ENCODE measurements at places on chromosomes 16 and 17. TPM values are rescaled to one million over a fixed set of nuclear protein-coding genes. Genes with fewer than 3 reads are reported as not detected.

Gene KRT17
- total RNA-seq: not detected

GRCh38 chr17:44037471-44037870, 22.7 kb upstream of the TMEM101 start:
- no peaks in the 10 kb centered on the region for H3K27me3 ChIP-seq
- no peaks in the 10 kb centered on the region for H3K4me1 ChIP-seq
- H3K36me3 ChIP-seq: peaks cover 4% of the 10 kb centered on the region
- no peak for DNase-seq
- H3K27ac ChIP-seq: no peak overlapping the region

- H3K27ac ChIP-seq: no peak overlapping the region
- no peak for DNase-seq
- H3K27me3 ChIP-seq: no peaks in the 10 kb centered on the region
- no peak overlapping the region for H3K4me3 ChIP-seq
- H3K4me1 ChIP-seq: peaks cover 7% of the 10 kb centered on the region
- no peaks in the 10 kb centered on the region for H3K36me3 ChIP-seq
Measured at GRCh38 chr16:87619360-87620200, 17.3 kb downstream of the JPH3 start.

GRCh38 chr16:48950184-48950583, 331.5 kb downstream of the CBLN1 start:
- no peak for DNase-seq
- no peaks in the 10 kb centered on the region for H3K36me3 ChIP-seq
- no peaks in the 10 kb centered on the region for H3K27me3 ChIP-seq
- H3K27ac ChIP-seq: no peak overlapping the region
- H3K4me3 ChIP-seq: no peak overlapping the region

DNA sequence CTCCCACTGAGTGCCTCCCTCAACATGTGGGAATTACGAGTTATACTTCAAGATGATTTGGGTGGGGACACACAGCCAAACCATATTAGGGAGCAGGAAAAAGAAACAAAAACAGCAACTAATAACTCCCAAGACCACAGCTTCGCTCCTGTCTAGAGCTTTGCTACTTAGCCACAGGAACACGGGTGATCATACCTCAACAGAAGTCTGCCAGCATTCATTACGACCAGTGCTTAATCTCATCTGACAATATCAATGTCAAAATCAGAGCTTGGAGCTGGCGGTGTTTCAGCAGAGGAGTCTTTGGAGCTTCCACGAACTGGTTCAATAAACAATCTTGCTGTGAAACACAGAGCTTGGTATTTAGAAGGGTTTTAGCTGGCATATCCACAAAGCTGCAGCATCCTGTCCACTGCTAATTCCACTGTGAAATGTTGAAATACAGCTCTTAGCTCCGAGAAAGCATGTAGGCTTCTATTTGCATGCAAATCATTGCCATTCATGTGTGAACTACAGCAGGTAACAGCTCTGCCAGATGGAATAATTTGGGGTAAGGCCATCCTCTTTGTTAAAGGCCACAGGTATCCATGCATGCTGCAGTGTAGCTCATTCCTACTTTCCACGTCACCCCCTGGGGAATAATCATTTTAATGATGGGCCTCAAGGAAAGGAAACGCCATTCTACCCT, 128.4 kb upstream of the GOT2 start:
- no peak overlapping the region for H3K4me3 ChIP-seq
- H3K36me3 ChIP-seq: no peaks in the 10 kb centered on the region
- no peak for DNase-seq
- H3K27me3 ChIP-seq: no peaks in the 10 kb centered on the region

GRCh38 chr17:14268264-14268663, 31.6 kb upstream of the CDRT15 start:
- no peak for DNase-seq
- no peaks in the 10 kb centered on the region for H3K27me3 ChIP-seq
- H3K27ac ChIP-seq: no peak overlapping the region
- H3K36me3 ChIP-seq: no peaks in the 10 kb centered on the region
- H3K4me3 ChIP-seq: no peak overlapping the region

Gene RAPGEFL1
- 6.8 TPM for total RNA-seq

GRCh38 chr17:80826346-80826954, 165.2 kb upstream of the CHMP6 start:
- DNase-seq: no peak
- no peaks in the 10 kb centered on the region for H3K36me3 ChIP-seq
- H3K4me3 ChIP-seq: no peak overlapping the region
- H3K4me1 ChIP-seq: peaks cover 19% of the 10 kb centered on the region
- no peak overlapping the region for H3K27ac ChIP-seq
- H3K27me3 ChIP-seq: peaks cover 5% of the 10 kb centered on the region

- no peaks in the 10 kb centered on the region for H3K27me3 ChIP-seq
- H3K4me3 ChIP-seq: no peak overlapping the region
- no peak overlapping the region for H3K27ac ChIP-seq
- H3K36me3 ChIP-seq: no peaks in the 10 kb centered on the region
Measured at GRCh38 chr17:64635647-64636305, 26.3 kb downstream of the SMURF2 start.

DNA sequence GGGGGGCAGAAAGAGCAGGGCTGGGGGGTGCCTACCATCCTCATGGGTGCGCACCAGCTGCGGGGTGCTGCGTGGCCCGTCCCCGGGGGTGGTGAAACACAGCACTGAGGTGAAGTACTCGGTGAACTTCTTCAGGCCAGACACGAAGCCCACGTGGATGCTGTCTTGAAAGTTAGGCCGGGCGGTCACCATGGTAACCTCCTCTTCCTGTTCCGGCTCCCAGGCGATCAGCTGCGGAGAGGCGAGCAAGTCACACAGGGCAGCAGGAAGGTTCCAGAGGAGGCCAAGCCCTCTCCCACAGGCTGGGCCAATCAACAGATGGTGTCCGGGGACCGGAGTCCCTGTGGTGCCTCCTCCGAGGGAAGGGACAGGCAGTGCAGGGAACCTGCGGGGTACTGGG, 90.1 kb upstream of the CDC42EP4 start:
- no peaks in the 10 kb centered on the region for H3K4me1 ChIP-seq
- H3K27ac ChIP-seq: no peak overlapping the region
- H3K36me3 ChIP-seq: no peaks in the 10 kb centered on the region
- no peak overlapping the region for H3K4me3 ChIP-seq
- no peaks in the 10 kb centered on the region for H3K27me3 ChIP-seq
- DNase-seq: peak; percentile 28

- no peak overlapping the region for H3K4me3 ChIP-seq
- peaks cover 30% of the 10 kb centered on the region for H3K4me1 ChIP-seq
- DNase-seq: peak; percentile 18
- peak overlapping the region; percentile 54 for H3K27ac ChIP-seq
- H3K36me3 ChIP-seq: no peaks in the 10 kb centered on the region
- peaks cover 10% of the 10 kb centered on the region for H3K27me3 ChIP-seq
Measured at GRCh38 chr16:22370038-22370820, 4.2 kb downstream of the CDR2 start.

DNA sequence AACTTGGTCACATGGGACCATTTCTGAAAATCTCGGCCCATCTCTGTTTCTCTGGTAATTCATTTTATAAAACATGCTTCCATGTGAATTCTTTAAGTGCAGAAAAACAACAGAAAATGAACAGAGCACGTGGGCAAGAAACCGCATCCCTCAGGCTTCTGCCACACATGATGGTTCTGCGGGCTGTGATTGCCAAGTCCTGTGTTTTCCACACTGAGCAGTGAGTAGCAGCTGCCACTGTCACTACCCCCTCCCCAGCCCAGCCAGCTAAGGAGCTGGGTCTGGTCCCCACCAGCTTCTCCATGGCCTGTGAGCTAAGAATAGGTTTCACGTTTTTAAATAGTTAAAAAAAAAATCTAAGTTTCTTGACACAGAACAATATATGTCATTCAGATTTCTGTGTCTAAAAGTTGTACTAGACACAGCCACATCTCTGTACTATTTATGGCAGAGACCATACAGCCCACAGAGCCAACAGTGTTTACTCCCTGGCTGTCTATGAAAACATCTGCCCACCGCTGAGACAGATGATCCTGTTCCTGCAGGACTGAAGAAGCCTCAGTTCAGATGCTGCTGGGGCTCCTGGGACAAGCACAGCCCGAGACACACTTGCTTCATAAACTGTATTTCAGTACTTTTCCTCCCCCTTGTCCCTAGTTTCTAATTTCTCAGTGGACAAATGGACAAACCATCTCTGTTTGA, 41.5 kb downstream of the USP22 start:
- no peaks in the 10 kb centered on the region for H3K27me3 ChIP-seq
- no peak overlapping the region for H3K27ac ChIP-seq
- H3K4me1 ChIP-seq: no peaks in the 10 kb centered on the region
- H3K36me3 ChIP-seq: peaks cover 4% of the 10 kb centered on the region
- no peak for DNase-seq

DNA sequence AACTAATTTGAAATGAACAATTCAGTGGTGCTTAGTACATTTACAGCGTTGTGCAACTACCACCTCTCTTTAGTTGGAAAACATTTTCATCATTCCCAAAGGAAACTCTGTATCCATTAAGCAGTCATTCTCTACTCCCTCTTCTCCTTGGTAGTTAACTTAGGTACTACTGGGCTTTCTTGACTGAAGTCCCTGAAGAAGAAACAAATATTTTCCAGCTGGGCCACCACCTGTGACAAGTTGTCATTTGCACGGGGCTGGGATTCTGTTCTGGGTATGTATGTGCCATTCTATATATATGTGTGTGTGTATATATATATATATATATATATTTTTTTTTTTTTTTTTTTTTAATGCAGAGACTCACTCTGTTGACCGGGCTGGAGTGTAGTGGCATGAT, 15.4 kb upstream of the RMI2 start:
- DNase-seq: no peak
- H3K4me1 ChIP-seq: peaks cover 18% of the 10 kb centered on the region
- H3K4me3 ChIP-seq: no peak overlapping the region
- H3K27me3 ChIP-seq: no peaks in the 10 kb centered on the region

Gene LRRC46
- total RNA-seq: 0.12 TPM

Gene PDE6G
- not detected for total RNA-seq

GRCh38 chr16:84618581-84619460, 943 bp upstream of the COTL1 start:
- peaks cover 12% of the 10 kb centered on the region for H3K27me3 ChIP-seq
- H3K4me1 ChIP-seq: peaks cover 28% of the 10 kb centered on the region
- peak overlapping the region; percentile 74 for H3K4me3 ChIP-seq
- no peak overlapping the region for H3K27ac ChIP-seq
- H3K36me3 ChIP-seq: no peaks in the 10 kb centered on the region

GRCh38 chr17:17025621-17026020, 16.6 kb upstream of the MPRIP start:
- no peak overlapping the region for H3K4me3 ChIP-seq
- no peaks in the 10 kb centered on the region for H3K27me3 ChIP-seq
- H3K4me1 ChIP-seq: peaks cover 28% of the 10 kb centered on the region
- H3K27ac ChIP-seq: no peak overlapping the region
- no peak for DNase-seq

Gene CDH13
- total RNA-seq: 3.0 TPM

DNA sequence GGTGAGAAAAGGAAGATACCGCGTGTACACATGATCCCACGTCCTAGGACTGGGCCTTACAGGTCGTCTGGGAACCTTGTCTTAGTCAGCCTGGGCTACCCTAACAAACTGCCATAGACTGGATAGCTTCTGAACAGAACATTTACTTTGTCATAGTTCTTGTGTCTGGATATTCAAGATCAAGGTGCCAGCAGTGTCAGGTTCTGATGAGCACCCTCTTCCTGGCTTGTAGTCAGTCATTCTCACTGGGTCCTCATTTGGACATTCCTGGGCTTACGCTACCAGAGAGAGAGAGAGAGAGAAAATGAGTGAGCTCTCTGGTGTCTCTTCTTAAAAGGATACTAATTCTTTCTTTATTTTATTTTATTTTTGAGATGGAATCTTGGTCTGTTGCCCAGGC, 685.8 kb upstream of the RBFOX1 start:
- H3K4me3 ChIP-seq: no peak overlapping the region
- no peak overlapping the region for H3K27ac ChIP-seq
- DNase-seq: no peak
- H3K36me3 ChIP-seq: no peaks in the 10 kb centered on the region

GRCh38 chr17:74532115-74532514, 840 bp upstream of the CD300LB start:
- no peaks in the 10 kb centered on the region for H3K36me3 ChIP-seq
- DNase-seq: no peak
- no peak overlapping the region for H3K27ac ChIP-seq
- peaks cover 23% of the 10 kb centered on the region for H3K27me3 ChIP-seq
- no peaks in the 10 kb centered on the region for H3K4me1 ChIP-seq

Gene CLDN6
- total RNA-seq: 60.0 TPM

Gene IL21R
- not detected for total RNA-seq

- no peak overlapping the region for H3K4me3 ChIP-seq
- H3K36me3 ChIP-seq: no peaks in the 10 kb centered on the region
- H3K4me1 ChIP-seq: peaks cover 12% of the 10 kb centered on the region
- DNase-seq: peak; percentile 49
Measured at GRCh38 chr16:23408242-23408822, 44.7 kb downstream of the COG7 start.

DNA sequence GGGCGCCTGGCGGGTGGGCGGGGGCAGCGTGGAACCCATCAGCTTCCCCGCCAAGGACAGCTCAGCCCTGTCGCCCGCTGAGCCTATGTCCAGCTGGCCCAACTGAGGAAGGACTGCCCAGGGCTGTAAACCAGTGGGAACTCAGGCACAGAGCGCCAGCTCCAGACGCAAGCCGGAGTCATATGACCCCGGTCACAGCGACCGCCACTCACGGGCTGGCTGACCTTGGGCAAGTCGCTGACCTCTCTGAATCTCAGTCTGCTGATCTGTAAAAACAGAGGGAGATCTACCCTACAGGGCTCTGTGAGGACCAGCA, 170.0 kb downstream of the C16orf78 start:
- H3K27me3 ChIP-seq: no peaks in the 10 kb centered on the region
- no peak overlapping the region for H3K27ac ChIP-seq
- H3K36me3 ChIP-seq: no peaks in the 10 kb centered on the region

Gene PLA2G10
- total RNA-seq: not detected
